Chondrocyte (in vitro differentiated cells): ENCODE measurements at places on chromosomes 6 and 20. TPM values are rescaled to one million over a fixed set of nuclear protein-coding genes. Genes with fewer than 3 reads are reported as not detected.

DNA sequence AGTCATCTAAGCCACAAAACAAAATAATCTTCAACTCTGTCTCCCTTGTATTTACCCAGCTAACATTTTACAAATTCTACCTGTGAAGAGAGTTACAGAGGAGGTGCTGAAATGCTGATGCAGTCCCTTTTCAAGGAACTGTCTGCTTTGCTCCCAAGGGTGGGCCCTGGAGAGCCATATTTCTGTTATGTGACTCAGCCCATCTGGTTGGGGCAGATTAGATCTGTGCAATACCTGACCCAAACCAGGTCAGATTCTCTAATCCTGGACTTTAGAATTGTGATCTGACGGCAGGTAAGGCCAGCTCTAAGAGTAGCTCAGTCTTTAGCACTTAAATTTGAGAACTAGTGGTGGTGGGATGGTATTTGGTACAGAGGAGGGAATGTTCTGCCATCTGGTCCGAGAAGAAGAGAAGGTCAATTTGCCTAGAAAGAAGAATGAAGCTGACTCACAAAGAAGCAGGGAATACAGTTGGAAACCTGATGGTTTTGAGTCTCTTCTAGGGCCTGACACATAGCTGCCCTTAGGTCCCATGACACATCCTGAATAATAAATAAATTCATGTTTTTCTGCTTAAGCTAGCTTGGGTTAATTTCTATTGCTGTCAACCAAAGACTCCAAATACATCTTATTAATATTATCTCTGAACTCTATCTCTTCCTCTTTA, 8.1 kb downstream of the ZNF311 start:
- no peak for DNase-seq

GRCh38 chr6:155221086-155221485, 42.7 kb upstream of the CLDN20 start:
- no peak for DNase-seq

DNA sequence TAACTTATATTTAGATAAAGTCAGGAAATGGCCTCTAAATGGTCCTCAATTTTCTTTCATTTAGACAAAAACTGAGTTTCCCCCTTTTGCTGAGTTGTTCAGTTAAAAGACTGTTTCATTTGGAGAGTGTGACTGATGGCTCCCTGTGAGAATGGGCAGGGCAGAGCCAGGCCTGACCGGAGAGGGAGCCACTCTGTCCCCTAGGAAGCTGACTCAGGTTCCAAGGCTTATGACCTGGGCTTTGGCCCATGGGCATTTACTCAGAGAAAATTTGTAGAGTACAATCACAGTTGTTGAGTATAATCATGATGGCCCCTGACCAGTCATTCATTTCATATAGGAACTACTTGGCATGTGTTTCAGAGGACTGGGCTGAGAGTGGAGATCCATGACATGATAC, 37.0 kb upstream of the AIG1 start:
- no peak for DNase-seq

DNA sequence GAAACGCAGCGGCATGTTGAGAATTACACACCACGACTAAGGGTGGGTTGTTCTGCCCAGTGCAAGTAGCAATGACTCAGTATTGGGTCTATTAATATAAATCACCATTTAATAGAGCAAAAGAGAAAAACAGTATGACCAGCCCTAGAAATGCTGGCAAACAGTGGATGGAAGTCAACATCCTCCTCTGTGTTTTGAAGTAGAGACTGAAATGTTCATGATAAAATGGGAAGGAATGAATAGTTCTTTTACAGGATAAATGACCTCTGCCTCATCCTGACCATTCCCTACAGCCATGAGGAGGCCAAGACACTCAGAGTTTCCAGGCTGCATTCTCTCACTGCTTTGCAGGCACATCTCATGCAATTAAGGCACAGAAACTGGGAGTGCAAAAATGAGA, 111.8 kb downstream of the PSMB1 start:
- no peak for DNase-seq

DNA sequence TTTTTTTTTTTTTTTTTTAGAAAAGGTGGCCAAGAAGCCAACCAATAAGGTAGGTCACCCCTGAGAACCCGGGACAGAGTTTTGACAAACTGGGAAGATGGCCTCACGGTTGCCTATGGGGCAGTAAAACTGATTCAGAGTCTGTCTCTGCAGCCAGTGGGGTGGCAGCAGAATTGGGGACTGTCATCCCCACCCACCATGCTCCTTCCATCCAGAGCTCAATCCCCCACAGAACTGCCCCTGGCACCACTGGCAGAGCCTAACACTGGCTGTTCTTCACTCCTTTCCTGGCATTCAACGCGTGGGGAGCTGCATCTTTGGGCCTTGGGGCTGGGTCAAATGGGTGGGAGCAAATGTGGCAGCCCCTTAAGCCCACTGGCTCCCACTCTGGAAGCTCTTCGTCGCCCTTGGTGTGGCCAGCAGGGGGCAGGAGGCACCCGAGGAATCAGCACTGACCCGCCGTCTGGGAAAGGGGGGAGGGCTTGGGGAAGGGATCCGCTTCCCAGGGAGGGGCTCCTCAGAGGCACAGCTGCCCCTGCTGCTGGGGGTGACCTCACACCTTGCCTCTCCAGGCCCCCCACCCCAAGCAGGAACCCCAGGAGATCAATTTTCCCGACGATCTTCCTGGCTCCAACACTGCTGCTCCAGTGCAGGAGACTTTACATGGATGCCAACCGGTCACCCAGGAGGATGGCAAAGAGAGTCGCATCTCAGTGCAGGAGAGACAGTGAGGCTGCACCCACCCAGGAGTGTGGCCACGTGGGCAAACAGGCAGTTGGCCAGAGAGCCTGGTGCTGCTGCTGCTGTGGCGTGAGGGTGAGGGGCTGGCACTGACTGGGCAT, 10.4 kb downstream of the CD40 start:
- DNase-seq, result peak; percentile 87

- DNase-seq, result no peak
Measured at GRCh38 chr20:54416770-54417169, 58.6 kb upstream of the DOK5 start.

GRCh38 chr6:146974351-146974750, 229.9 kb upstream of the STXBP5 start:
- DNase-seq, result no peak

DNA sequence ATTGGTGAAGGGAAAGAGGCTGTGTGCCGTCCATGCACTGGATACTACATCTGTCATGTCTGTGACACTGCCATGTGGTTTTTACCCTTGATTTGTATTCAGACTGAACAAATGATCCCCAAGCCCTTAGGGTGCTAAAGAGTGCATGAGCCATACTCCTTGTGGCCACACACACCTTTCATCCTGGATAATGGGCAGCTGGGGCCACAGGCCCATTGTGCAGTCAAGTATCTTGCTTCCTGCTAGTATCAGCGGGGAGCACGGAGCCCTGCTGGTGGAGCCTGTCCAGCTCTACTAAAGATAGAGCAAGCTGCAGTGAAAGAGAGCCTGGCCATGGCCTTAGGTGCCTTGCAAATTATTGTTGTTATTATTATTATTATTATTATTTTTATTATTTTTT, 75.1 kb downstream of the SLX4IP start:
- no peak for DNase-seq

- no peak for DNase-seq
Measured at GRCh38 chr6:145468534-145468933, 266.8 kb downstream of the EPM2A start.

GRCh38 chr6:12233693-12234571, 56.2 kb upstream of the EDN1 start:
- no peak for DNase-seq

DNA sequence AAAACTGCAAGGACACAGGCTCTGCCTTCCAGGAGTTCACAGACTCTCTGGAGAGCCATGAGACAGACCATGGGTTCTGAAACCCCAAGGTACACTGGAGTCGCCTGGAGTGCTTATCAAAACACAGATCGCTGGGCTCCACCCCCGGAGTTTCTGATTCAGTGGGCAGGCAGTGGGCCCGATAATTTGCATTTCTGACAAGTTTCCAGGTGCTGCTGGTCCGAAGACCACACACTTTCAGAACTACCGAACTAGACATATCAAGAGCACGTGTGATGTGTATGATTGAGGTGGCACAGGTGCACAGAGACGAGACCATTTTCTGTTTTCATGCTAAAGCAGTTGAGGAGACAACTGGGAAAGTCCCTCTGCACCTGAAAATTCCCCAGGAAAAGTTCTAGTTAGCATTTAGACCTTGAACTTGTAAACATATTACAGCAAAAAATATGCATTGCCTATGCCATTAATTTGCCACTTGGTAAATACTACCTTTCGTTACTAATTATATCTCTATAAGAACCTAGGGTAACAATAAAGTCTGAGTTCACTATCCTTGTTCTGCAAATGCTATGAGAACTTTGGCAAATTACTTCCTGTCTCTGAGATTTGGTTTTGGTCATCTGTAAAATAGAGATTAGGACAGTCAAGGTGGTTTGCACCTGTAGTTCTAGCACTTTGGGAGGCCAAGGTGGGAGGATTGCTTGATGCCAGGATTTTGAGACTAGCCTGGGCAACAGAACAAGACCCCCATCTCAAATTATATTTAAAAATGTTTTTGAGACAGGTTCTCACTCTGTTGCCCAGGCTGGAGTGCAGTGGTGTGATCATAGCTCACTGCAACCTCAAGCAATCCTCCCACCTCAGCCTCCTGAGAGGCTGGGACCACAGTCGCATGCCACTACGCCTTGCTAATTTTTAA, 14.3 kb upstream of the PIM1 start:
- DNase-seq, result no peak

Gene TNXB
- total RNA-seq, result 1.9 to 2.9 TPM (median 2.3 TPM) in 3 replicates

Gene WFDC6
- total RNA-seq, result not detected in 3 replicates

Gene ZBTB46
- 5.9 to 8.3 TPM (median 6.0 TPM) in 3 replicates for total RNA-seq

Gene OR2J1
- total RNA-seq, result not detected in 3 replicates

Gene PARD6B
- 0.34 to 2.2 TPM (median 1.1 TPM) in 3 replicates for total RNA-seq

Gene GPX5
- total RNA-seq, result not detected in 3 replicates

Gene HLA-DQB2
- not detected in 3 replicates for total RNA-seq

Gene OVOL2
- total RNA-seq, result not detected in 3 replicates

Gene CTCFL
- not detected in 3 replicates for total RNA-seq
